ENCODE measurements at places on chromosomes 12 and 14.

DNA sequence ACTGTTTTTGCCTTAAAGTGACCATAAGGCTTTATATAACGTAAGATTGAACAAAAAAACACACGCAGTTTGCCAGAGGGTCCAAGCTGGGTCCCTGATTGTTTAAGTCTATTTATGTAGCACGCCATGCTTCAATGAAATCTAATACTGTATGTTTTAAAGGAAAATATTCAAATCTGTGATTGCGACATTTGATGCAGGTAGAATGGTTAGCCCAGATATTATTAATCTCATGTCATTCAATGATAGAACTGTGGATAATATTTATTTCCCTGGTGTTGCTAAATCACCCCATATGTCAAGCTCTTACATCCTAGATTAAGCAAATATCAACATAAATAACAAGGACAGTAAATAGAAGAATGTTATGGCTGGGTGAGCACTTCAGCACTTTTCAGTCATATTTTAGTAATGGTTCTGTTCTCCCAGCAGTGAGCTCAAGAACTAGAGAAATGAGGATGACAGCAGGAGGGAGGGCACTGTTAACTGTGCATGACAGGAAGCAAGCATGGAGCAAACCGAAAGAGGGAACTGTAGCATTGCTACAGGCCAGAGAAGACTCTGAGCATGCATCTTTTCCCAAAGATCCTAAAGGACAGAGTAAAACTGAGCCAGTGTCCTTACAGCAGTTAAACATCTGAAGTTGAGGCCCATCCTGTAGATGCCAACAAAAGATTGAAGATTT lies 465.7 kb upstream of the MGAT4C start:
- no peak for DNase-seq

DNA sequence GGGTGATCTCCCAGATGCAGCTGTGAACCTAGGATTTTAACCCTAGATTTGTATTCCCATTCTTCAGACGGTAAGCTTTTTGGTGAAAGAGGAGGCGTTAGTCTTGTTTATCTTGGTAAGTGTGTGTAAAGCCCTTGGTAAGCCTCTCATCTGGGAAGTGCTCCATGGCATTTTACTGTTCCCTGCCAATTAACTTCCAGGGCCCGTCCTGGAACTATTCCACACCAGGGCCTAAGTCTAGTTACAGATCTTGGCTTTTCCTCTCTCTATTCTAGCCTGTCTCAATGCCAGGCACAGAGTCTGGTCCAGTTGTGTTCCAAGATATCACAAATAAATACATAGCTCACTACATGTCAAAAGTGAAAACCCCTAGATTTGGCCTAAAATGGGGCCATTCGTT lies 42.4 kb downstream of the YEATS4 start:
- no peak for DNase-seq

DNA sequence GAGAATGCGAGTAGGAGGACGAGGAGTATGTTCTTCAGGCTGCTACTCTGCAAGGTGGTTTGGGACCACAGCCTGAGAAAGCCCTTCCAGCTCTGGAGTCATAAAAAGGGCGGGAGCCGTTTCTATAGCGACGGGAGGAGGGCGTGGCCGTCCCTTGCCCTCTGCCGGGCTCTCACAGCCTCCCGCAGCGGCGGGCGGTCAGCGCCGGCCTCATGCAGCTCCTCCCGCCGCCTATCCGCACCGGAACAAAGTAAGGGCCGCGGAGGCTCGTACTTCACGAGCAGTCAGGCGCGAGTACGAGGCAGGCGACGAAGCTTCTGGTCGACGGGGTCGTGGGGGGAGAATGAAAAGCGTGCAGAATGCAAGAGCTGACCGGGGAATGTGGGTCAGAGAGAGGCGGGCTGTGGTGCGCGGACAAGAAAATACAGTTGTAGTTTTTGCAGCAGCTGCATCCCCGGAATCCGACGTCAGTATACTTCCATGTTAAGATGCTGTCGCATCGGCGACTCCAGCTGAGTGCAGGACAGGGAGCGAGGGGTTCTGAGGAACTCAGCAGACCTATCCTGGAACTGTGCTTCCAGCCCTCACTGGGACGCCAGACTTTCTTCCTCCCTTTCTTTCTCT lies at the start of gene DYRK4:
TSS of gene DYRK4 (plus strand) at position 175 of the 624 bp plus-strand sequence. CDS start at position 213, 38 bp downstream.
- no peak for DNase-seq

GRCh38 chr14:103891667-103892215 lies 36.5 kb upstream of the TDRD9 start:
- DNase-seq, result no peak

DNA sequence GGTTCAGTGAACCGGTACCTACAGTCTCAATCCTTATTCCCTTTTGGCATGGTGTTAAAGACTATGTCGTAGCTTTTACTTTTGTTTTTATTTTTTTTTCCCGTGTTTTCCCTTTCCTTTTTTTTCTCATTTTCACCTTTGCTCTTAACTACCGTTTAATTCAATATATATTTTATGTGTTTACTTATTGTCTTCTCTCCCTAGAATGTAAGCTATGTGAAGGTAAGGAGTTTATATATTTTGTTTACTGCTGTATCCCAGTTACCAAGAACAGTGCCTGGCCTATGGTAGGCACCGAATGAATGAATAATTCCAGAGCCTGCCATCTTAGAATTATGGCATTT lies 261 bp upstream of the MLH3 start:
- no peak for DNase-seq

GRCh38 chr12:80715713-80716249 lies 931 bp upstream of the MYF5 start:
- no peak for DNase-seq

DNA sequence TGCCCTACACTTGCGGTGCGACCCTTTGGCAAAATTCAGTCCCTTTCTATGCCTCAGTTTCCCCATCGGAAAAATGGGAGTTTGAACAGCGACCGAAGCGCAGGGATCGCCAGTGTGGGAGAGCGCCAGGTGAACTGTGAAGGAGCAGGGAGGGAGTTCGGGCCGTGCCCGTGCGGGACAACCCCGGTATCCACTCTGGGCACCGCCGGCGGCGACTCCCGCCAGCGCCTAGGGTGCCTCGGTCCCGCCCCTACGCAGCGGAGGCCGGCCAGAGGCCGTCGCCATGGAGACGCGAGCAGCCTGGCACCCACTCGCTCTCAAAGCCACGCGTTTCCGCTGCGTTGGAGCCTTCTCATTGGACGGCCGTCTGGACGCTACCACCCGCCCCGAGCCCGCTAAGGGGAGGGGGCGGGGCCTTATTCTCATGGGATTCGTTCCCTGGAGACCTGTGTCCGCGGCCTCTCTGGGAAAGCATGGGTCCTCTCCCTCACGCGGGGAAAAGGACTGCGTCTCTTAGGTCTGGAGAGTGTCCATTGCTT lies 729 bp upstream of the MLEC start:
- DNase-seq, result peak; percentile 94

- DNase-seq, result no peak
Observed at GRCh38 chr12:111932241-111932640, 80.7 kb downstream of the TMEM116 start.

GRCh38 chr12:123942238-123942653 lies 30.4 kb downstream of the CCDC92 start:
- no peak for DNase-seq

GRCh38 chr12:54428050-54429013 lies 9.3 kb upstream of the ITGA5 start:
- no peak for DNase-seq

DNA sequence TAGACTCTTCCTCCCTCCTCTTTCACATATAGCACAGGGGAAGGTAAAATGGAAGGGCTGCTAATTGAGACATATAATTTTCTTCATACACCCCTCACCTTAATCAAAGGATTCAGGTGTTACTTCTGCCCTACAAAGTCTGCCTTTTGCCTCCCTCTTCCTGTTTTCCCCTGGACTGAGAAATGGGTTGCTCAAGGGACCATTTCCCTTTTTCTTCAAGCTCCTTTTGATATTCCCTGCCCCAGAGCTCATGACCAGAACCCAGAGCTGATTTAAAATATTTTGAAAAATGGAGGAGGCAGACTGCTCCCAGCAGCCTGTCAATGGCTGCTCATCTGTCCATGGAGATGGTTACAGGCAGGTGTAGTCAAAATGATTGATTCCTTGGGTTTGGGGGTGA lies 6.3 kb upstream of the PIP4K2C start:
- DNase-seq, result no peak

DNA sequence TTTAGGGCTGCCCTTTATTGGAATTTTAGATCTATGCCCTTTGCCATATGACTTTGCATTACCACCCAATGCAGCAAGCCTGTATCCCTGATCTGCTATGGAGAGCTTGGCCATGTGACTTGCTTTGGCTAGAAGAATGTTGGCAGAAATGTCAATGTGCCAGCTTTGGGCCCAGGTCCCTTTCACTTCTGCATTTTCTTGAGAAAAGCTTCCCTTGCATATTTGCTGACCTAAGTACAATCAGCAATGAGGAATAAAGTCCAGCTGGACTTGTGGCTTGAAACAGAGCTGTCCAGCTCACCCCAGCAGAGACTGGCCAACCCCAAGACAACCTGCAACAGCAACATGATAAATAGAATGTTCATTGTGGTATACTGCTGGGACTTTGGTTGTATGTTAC lies 135.9 kb downstream of the PAH start:
- no peak for DNase-seq

DNA sequence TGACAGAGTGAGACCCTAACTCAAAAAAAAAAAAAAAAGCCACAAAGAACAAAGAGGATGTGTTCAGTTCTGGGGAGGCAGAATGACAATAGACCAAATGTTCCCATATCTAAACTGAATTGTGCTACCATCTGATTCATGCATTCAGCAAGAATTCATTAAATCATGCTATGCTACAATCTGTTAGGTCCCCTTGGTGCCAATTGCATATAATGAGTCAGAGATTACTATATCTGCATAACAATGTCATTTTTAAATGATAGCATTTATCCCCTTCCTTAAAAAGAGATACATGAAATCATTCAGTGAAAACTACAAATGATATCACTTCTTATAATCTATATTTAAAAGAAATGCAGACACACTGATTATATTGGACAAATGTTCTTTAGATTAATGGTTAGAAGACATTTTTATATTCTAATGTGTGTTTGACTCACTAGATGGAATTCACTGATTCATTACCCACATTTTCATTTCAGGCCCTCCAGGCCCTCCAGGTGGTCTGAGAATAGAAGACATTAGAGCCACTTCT lies 207.6 kb upstream of the PDZRN4 start:
- no peak for DNase-seq

DNA sequence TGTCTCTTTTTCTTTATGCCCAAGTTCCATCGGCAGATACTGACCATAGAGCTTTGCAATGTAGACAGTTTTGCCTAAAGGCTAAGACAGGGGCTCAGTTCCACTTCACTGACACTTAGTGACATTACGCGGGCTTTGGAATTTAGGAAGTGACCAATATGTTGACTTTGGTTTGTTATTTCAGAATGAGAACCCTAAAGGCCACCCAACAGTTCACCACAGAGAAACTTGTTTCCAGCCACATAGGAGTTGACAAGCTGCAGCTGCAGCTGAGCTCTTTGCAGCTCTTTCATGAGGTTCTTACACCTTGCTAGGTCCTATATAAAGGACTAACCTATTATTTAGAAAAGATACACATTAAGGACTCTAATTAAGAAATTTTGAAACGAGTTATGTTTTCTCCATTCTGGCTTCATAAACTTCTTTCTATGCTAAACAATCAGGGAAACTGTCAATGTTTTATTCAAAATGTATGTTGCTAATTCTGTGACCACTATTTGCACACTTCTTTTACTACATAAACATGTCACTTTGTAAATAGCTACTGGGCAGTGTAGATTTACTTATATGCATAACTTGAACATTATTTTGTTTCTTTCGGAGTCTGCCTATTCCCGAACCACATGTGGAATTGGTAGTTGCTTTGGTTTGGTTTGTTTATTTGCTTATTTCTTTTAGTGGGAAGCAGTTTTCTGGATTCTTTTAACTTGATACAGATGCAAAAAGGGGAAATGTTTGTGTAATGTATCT lies 18.5 kb upstream of the KLRD1 start:
- no peak for DNase-seq

DNA sequence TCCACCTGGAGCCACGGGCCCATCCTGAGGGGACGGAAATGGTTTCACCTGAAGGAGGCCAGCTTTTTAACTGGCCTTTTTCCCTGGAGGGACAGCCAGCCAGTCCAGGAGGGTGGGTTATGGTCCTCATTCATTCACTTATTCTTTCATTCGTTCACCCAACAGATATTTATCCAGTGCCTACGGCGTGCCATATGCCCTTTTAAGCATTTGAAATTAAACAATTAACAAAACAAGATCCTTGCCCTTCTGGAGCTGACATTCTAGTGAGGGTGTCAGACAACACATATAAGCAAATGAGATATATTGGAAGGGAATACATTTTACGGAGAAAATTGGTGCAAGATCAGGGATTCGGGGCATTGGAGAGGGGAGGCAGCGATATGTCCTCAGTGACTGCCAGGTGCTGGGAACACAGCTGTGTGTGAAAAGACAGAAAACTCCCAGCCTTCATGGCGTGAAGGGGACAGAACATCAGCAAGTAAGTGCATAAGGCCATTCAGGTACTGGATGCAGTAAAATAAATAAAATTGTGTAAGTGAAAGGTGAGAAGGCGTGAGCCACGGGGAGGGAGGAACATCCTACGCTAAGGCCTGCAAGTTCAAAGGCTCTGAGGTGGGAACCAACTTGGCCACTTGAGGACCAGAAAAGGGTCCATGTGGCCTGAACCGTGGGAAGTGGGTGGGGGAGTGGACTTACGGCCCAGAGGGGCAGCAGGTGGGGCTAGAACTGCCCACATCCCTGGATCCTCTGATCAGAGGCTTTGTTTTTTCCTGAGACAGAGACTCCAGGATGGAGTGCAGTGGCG lies 684 bp upstream of the ABCB9 start:
- DNase-seq, result no peak

- DNase-seq, result no peak
Observed at GRCh38 chr12:45388545-45388944, 172.7 kb downstream of the ANO6 start.

- DNase-seq, result no peak
Observed at GRCh38 chr12:90245391-90245790, 536.8 kb upstream of the ATP2B1 start.

DNA sequence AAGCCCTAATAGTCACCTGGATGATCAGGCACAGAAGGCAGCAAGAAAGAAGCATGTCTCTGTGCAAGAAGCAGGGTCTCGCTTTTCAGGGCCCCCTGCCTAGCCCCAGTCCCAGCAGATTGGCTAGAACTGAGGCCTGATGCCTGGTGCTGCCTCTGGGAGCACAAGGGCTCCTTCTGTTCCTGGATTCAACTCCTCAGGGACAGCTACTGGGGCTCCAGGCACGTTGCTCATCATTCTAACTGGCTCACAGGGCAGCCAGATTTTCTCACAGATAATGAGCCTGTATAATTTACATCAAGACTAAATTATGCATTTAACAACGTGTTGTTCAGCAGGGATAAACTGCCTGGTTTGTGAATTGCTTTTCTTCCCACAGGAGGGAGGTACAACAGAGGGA lies 106.5 kb upstream of the PLXNC1 start:
- DNase-seq, result no peak

- DNase-seq, result peak; percentile 66
Observed at GRCh38 chr12:54560374-54560858, 11.0 kb downstream of the PDE1B start.

GRCh38 chr14:23379366-23380196 lies 2.7 kb downstream of the CMTM5 start:
- DNase-seq, result peak; percentile 37

- no peak for DNase-seq
Observed at GRCh38 chr12:11941606-11942337, 129.0 kb upstream of the BCL2L14 start.

GRCh38 chr12:26514364-26514763 lies 318.6 kb downstream of the ITPR2 start:
- no peak for DNase-seq

GRCh38 chr12:29562110-29562804 lies 64.8 kb upstream of the OVCH1 start:
- no peak for DNase-seq

- DNase-seq, result no peak
Observed at GRCh38 chr12:119412811-119413794, 78.6 kb downstream of the CCDC60 start.

GRCh38 chr14:103185051-103186029 lies 62.1 kb downstream of the TNFAIP2 start:
- no peak for DNase-seq
